Glutamatergic neuron (in vitro differentiated cells): ENCODE measurements at places on chromosomes 4 and X.

- DNase-seq, result no peak
Measured at GRCh38 chrX:65731684-65732289, 64.3 kb downstream of the MSN start.

GRCh38 chr4:155106629-155107028, 101.8 kb upstream of the NPY2R start:
- DNase-seq, result no peak

DNA sequence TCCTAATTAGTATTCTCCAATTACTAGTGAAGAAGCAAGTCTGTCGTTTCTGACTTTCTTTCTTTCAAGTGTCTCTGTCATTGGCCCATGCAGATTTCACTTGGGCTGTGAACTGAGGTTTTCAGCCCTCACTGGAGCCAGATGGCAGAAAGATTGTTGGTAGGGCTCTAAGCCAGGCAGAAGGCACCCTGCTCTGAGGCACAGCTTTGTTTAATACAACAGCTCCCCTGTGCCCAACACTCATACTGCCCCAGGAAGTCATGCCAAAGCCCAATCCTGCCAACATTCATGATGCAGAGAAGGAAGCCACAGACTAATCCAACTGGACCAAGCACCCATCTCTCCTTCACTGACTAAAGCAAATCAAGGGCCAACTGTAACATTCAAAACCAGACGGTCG, 117.1 kb upstream of the FRG1 start:
- DNase-seq, result no peak

- no peak for DNase-seq
Measured at GRCh38 chrX:153816831-153817690, 13.3 kb downstream of the PDZD4 start.

- no peak for DNase-seq
Measured at GRCh38 chr4:141759796-141760425, 123.5 kb downstream of the IL15 start.

- DNase-seq, result no peak
Measured at GRCh38 chrX:145003443-145003842, 243.9 kb upstream of the SPANXN1 start.

DNA sequence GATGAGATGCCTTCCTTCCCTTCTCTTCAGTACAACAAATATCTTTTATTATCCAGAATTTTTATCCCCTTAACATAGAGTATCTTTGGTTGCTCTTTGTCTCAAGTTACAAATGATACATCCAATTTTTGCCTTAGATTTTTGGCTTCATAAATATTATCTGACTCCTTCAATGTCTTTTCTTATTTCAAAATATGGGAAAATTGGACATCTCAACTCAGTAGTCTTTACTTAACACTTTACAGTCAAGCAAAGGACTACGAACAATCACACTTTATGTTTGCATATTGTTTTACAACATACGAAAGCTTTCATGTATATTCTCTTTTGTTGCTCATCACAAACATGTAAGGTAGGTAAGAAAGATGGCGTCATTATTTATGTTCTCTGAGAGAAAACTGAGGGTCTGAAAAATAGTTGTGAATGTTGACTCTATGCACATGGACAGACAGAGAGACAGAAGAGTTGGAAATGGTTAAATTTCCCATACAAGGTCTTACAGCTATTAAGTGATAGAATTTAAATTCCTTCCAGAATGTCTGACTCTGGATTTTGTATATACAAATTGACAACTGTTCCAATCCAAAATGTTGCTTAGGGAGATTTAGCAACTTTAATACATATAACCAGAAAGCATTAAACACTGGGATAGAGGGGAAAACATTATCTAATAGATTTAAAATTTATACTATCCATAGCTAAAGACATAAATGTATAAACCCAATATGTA, 29.4 kb downstream of the DCHS2 start:
- no peak for DNase-seq

DNA sequence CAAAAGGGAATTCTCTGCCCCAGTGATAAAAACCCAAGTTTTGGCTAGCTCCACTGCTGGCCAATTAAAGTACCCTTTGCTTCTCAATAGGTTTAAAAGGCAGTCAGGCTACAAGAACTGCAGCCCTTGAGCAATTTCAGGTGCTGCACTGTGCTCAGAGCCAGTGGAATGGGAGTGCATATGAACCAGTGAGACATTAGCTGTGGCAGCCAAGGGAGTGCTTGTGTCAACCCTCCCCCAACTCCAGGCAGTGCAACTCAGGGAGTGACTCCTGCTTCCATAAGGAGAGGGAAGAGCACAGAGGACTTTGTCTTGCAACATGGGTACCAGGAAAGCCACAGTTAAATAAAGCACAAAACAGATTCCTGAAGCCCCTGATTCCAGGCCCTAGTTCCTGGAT, 61.6 kb upstream of the VAMP7 start:
- no peak for DNase-seq

DNA sequence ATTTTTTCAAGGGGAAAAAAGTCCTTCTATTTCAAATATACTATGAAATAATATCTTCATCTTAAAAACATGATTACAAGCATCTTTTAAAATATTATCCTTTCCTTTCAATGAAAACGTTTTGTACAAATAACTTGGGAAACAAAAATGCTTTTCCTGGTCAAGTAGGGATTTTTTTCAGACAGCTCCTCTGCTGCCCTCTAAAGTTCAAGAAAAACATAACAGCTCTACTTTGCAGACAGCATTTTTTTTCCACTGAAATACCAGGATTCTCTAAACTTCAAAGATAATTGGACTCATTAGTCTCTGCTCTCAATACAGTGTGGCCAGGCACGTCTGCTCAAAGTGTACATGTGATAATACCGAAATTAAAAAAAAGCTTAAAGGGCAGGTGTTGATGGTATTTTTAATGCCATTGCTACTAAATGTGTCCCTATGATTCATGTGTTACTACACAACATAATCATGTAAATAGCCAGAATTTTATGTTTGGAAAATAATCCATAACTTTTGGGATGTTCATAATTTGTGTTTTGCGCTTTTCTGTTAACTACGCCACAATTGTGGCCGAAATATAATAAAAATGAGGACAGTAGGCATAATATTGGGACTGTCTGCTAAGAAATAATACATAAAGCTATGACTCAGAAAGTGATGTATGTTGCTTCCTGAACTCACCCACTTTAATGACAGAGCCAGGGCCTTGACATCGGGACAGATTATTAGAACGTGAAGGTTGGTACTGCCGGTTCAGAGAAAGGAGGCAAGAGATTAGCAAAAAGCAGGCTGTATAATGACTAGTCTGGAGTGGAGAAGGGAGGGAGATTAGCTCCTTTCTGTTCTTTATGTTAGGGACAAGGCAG, 478.9 kb downstream of the KCNIP4 start:
- DNase-seq, result no peak

GRCh38 chr4:87078987-87079486, 141.4 kb downstream of the KLHL8 start:
- no peak for DNase-seq

GRCh38 chr4:168588916-168589531, 92.2 kb downstream of the PALLD start:
- DNase-seq, result no peak

DNA sequence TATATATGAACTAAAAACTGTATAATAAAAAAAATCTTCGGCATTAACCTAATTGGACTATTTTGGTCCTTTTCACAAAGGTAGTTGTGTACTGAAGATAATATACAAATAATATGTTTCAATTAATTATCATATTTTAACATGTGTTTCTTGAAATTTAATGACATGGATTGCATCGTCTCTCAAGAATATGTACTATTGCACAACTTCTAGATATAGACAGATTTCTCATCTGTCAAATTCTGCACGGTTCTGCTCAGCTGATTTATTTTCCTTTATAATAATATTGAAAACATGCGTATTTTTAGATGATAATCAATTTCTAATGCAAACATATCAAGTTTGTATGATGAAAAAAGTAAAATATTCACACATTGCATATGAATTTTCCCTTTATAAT, 498.7 kb upstream of the PABPC4L start:
- no peak for DNase-seq

GRCh38 chr4:145865274-145865941, 73.2 kb downstream of the ZNF827 start:
- no peak for DNase-seq

DNA sequence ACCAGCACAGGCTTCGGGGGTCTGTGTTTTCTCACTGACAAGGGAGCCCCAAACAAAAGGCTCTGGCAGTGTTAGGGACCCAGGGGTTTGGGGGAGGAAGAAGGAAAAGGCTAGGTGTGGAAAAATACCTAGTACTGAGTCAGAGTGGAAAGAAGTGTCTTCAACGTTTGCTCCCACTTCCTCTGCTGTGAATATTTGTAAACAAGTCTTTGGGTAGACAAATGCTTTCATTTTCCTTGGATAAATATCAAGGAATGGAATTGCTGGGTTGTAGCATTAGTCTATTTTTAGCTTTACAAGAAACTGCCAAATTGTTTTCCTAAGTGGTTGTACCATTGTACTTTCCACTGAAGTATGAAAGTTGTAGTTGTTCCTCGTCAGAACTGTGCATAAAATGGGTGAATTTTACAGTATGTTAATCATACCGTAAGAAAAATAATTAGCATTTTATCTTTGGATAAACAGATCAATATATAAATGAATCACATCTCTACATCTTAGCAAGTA, 17.4 kb downstream of the COL4A5 start:
- no peak for DNase-seq

DNA sequence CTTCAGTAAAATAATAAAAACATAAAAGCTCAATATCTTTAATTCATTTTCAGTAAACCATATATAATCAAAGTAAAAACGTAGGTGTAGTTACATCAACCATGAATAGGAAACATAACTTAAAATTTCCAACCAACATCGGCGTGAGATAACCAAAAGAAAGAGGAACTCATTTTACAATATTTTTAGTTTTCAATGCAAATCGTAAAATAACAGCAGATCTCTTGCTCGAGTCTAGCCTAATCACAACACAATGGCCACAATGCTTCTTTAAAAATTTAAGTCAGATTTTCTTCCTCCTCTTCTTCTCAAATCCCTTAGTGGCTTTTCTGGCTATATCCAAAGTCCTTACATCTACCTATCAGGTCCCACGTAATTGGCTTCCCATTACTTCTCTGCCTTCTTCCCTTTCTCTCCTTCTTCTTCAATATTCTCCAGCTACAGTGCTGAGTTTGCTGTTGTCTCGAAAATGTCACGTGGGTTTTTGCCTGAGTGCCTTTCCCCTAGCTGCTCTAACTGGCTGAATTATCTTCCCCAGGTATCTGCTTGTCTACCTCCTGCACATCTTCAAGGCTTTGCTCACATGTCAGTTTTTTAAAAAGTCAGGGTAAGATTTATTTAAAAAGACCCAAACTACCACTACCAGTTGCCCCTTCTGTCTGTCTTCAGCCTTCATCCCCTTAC, 90.9 kb upstream of the BANK1 start:
- DNase-seq, result no peak

- DNase-seq, result no peak
Measured at GRCh38 chr4:37825968-37826294, 555 bp upstream of the PGM2 start.

GRCh38 chrX:14896273-14896672, 23.1 kb downstream of the MOSPD2 start:
- no peak for DNase-seq

DNA sequence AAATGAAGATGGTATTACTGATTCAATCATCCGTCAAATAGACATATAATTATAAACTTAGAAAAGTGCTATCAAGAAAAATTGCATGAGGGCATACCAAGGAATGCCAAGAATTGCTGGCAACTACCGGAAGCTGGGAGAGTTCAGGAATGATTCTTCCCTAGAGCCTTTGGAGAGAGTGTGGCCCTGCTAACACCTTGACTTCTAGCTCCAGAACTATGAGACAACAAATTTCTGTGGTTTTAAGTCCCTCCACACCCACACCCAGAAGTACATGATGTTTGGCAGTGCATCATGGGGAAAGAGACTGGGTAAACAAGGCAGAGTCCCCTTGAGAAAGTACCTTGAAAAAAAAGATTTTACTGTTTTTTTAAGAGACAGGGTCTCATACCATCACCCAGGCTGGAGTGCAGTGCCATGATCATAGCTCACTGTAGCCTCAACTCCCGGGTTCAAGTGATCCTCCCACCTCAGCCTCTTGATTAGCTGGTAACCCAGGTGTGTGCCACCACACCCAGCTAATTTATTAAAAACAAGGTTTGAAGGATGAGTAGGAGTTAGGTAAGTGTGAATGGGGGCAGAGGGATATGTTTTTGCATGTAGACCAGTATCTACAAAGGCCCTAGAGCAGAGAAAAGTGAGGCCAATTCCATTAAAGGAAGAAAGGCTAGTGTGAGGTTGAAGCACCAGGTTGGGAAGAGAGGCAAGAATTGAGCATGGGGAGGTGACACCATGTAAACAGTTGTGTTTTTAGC, 53.1 kb downstream of the GSX2 start:
- DNase-seq, result no peak

- DNase-seq, result no peak
Measured at GRCh38 chrX:139222511-139223200, 307.9 kb upstream of the F9 start.

- DNase-seq, result no peak
Measured at GRCh38 chr4:25310066-25310802, 2.3 kb upstream of the ZCCHC4 start.

DNA sequence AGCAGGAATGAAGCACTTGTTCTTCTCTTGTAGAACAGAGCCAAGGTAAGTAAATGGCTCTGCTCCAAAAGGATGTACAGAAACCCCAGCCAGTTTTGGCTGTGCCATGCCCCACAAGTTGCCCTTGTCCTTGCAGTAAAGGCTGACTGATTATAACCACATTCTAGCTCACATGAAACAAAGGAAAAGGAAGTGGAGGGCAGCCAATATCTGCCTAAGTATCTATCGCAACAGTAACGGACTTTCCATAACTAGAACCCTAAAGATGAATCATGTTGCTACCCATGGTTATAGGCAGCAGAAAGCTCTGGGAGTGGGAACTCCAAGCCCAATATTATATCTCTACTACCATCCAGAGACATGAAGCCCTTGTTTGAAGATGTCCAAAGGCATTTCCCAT, 95.7 kb downstream of the COMMD8 start:
- no peak for DNase-seq

DNA sequence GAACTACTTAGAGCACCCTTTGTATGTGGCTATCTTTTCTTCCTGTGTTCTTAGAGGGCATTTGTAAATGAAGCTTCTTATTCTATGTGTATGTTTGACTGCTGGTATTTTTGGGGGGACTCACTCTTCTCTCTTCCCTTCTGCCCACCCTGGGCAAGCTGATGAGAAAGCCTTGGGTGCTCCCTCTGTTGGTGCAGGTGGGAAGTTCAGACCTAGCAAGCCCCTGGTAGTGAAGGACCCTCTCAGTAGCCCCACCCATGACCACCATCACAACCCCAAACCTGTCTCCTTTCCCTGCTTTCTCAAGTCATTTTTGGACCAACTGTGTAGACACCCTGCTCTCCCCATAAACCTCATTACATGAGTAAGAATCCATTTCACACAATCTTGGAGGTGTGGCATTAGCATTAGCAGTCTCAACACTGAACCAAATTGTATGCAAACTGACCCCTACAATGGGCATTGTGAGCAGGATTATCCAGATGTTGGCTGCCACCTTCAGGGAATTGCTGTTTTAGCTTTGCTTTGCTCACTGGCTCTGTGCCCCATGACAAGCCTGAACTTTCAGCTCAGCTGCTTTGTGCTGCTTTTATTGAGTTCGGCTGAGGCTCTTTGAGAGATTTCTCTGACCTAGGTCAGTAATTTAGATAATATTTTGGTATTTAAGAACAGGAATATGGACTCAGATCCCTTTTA, 27.9 kb downstream of the TRIM61 start:
- DNase-seq, result no peak

GRCh38 chr4:95985791-95986550, 146.1 kb downstream of the PDHA2 start:
- no peak for DNase-seq
